ENCODE measurements at places on chromosomes 11 and 22.
A peak's percentile ranks its signal among the peaks of the same experiment; 100 is the strongest.

- DNase-seq = peak; percentile 87
Measured at GRCh38 chr11:64341851-64342791, 2.1 kb downstream of the CCDC88B start.

DNA sequence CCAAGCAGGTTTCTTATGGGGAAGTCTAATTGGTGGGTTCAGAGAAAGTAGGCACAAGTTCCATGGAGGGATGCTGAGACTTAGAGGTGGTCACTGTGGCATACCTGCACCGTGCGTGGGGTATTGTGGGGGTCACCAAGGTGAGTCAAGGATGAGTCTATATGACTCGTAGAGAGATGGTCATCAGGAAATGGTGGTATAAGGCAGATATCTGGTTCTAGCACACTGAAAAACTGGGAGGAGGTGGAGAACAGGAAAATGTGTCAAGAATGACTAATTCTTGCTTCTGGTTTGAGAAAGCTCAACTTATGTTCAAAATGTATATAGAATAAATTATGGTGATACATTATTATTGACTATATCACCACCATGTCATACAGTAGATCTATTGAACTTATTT, 258.1 kb downstream of the RAB38 start:
- no peak for DNase-seq

GRCh38 chr11:68442433-68442832, 18.1 kb upstream of the PPP6R3 start:
- DNase-seq = no peak

- DNase-seq = peak; percentile 97
Measured at GRCh38 chr11:117273550-117274289, 17.4 kb upstream of the BACE1-AS start.

GRCh38 chr22:47329727-47330650, 567.5 kb downstream of the TBC1D22A start:
- no peak for DNase-seq

- DNase-seq = no peak
Measured at GRCh38 chr11:22194306-22194705, 1.4 kb downstream of the ANO5 start.

- DNase-seq = no peak
Measured at GRCh38 chr11:110757066-110757465, 44.8 kb upstream of the ARHGAP20 start.

GRCh38 chr11:110935018-110935640, 222.9 kb upstream of the ARHGAP20 start:
- no peak for DNase-seq

GRCh38 chr11:83158357-83158786, 1.4 kb downstream of the PCF11 start:
- no peak for DNase-seq

DNA sequence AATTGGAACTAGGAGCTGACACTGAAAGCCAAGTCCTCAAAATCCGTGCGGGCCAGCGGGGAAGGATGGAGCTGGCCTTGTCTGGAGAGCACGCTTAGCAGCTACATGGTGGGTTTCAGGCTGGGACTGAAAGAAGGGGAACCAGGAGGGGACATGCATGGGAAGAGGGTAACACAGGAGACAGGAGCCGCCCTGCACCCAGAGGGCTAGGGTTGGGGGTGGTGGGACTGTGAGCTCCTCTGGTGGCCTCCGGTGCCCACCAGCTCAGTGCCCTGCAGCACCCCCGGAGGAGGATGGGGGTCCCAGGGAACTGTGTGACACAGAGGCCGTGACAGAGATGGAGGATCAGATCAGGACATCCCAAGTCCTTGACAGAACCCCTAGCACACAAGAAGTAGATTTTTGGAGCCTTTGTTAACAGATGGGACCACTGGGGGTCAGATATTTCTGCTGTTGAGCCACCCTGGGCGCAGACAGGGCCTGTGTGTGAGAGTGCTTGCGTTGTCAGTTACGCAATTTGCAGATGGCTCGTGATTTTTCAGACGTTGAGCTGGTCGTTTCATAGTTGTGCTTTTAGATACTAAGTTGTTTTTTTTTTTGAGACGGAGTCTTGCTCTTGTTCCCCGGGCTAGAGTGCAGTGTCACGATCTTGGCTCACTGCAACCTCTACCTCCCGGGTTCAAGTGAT, 21.3 kb upstream of the GRAMD4 start:
- no peak for DNase-seq

- DNase-seq = peak; percentile 40
Measured at GRCh38 chr11:33262011-33262645, 4.9 kb downstream of the HIPK3 start.

- peak; percentile 86 for DNase-seq
Measured at GRCh38 chr11:9138612-9139579, 47.5 kb upstream of the SCUBE2 start.
